CD4-positive, alpha-beta T cell (primary cell): ENCODE measurements at places on chromosomes 3 and 15. TPM values are rescaled to one million over a fixed set of nuclear protein-coding genes. Genes with fewer than 3 reads are reported as not detected.

GRCh38 chr15:48084759-48085590 is 35.8 kb upstream of the SLC24A5 start:
- DNase-seq, result no peak

DNA sequence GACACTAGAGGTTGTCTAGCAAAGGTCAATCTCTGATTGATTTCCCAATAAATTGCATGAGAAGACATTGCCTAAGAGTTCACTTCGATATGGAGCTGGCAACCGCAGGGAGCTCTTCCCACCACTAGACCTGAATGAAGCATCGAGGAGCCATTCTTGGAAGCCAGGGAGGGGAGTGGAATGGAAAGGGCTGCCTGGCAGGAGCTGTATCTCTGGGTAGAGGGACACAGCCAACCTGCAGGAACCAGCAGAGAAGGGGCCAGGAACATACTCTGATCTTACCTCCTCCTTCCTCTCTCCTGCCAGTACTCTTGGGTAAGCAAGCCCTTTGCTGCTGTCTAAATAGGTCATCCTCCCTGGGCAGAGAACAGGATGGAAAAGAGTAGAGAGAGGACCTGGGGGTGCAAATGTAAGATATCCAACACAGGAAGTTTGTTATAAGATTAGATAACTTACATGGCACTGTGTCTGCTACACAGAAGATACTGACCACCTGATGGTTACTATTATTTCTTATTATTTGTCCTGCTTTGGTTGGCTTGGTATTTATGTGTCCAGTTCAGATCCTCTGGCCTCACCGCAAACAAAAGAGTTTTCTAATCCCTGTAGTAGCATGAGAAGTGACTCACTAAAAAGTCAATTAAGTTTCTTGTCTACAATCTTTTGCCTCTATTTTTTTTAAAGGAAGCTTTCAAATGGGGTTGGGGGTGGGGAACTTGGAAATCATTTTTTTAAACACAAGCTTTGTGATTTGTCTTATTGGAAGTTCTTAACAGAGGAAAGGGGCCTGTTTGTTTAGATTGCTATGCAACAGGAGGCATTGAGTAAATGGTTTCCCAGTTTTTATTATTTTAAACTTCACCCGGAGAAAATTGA is 156.7 kb upstream of the TSC22D2 start:
- DNase-seq, result no peak

DNA sequence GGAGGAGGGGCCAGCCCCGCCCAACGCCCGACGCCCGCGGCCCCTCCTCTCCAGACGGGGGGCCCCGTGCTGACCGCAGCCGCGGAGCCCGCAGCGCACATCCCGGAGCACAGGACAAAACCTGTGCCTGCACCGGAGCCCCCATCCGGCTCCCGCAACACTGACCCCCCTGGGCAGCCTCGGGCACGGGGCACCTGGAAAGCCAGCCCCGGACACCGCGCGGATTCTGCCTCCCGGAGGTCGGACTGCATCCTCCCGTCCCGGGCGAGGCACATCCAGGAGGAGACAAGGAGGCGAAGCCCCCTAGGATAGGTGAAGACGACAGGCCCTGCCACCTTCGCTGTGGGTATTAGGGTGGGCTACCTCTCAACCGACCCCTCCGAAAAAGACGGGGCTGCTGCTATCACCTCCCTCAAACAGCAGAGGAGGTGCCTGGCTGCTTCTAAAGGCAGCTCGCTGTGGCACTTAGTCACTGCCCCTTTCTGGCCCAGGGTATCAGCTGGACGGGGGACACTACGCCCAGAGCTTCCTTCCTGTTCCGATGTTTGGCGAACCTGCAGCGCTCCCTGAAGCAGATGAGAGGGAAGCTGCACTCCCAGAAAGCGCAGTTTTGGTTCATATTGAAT is 10.6 kb downstream of the XXYLT1 start:
- no peak for DNase-seq

DNA sequence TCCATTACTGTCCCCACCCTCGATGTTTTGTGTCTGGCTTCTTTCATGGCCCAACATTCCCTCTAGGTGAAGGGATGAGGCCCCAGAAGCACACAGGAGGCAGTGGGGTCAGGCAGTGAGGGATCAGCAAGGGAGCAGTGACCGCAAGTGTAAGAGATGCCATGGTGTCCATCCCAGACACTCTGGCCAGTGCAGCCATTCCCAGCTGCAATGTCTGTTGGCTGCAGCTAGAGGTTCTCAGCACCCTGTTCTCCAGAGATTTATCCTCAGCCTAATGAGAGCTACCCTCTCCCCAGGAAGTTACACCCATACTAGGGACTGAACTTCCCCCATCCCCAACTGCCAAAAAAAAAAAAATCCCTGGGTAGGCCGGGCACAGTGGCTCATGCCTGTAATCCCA is 40.2 kb downstream of the TRANK1 start:
- DNase-seq, result no peak

- DNase-seq, result no peak
Measured at GRCh38 chr3:141556034-141556433, 69.2 kb downstream of the RASA2 start.

GRCh38 chr15:57548835-57549234 is 42.9 kb upstream of the MYZAP start:
- no peak for DNase-seq

GRCh38 chr3:171691485-171691884 is 118.8 kb downstream of the PLD1 start:
- no peak for DNase-seq

- no peak for DNase-seq
Measured at GRCh38 chr3:121995161-121996137, 26.6 kb downstream of the ILDR1 start.

GRCh38 chr15:93205413-93205812 is 116.4 kb upstream of the RGMA start:
- DNase-seq, result no peak

- no peak for DNase-seq
Measured at GRCh38 chr3:9405756-9406155, 8.3 kb downstream of the SETD5 start.

DNA sequence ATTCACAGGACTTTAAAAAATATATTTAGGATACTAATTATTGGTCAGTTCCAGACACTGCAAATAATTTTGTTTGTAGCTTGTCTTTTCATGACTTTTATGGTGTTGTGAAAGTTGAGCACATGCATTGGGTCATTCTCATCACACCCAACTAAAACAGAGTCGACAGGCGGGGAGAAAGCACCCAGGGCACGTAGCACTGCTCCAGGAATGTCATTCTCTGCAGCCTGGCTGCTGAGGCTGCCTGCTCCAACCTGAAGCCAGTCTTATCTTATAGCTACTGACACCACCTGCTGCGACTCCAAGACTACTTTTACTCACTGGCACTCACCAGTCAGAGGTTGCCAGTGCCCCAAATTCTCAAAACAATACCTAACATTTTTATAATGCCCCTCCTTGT is 56.9 kb downstream of the ACAD9 start:
- no peak for DNase-seq

- DNase-seq, result no peak
Measured at GRCh38 chr3:109903100-109903499, 565.8 kb upstream of the DPPA4 start.

DNA sequence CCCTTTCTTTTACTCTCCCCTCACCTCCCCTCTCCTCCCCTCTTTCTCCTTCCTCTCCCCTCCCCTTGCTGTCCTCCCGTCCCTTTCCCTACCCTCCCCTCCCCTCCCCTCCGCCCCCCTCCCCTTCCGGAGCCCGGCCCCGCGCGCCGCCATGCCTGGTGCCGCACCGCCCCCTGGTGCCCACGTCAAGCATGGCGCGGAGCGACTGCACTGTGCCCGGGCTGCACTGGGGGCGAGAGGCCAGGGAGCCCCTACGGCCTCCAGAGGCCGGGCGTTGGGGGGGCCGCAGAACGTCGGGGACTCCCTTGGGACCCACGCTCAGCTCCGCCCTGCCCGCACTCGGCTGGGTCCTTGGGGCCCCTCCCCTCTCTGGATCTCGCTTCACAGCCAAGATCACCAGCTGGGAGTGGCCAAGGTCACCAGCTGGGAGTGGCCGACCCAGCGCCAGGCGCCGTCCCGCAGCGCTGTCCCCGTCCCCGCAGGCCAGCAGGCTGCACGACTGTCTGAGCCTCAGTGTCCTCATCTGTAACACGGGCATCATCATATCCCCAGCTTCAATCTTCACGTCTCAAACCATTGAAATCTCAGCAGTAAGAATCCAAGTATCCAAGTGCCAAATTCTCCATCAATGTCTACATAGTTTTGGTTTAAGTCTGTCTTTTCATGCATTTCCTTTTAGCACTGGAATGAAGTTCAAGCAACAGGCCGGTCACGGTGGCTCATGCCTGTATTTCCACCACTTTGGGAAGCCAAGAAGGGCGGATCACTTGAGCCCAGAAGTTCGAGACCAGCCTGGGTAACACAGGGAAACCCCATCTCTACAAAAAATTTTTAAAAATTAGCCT is 42.5 kb downstream of the TPRA1 start:
- peak; percentile 76 for DNase-seq

- no peak for DNase-seq
Measured at GRCh38 chr3:60399861-60400845, 851.1 kb downstream of the FHIT start.

- no peak for DNase-seq
Measured at GRCh38 chr15:69060744-69061143, 46.2 kb downstream of the NOX5 start.

The SLC9C1 gene
- not detected for total RNA-seq

The ITPR1 gene
- total RNA-seq, result 57.6 TPM

The CYP1A2 gene
- not detected for total RNA-seq

The ANKRD63 gene
- total RNA-seq, result not detected

The FGD5 gene
- not detected for total RNA-seq

The A4GNT gene
- total RNA-seq, result not detected

The CGNL1 gene
- not detected for total RNA-seq

The TOMM70 gene
- total RNA-seq, result 21.6 TPM

The SEMA6D gene
- not detected for total RNA-seq

The CCR8 gene
- 2.1 TPM for total RNA-seq
